ENCODE measurements at places on chromosomes 4 and X.

- DNase-seq: no peak
Measured at GRCh38 chrX:48971249-48972219, at the start of gene KCND1. TSS of gene KCND1 (minus strand) at chrX:48971844. CDS start at chrX:48970271, 1,573 bp downstream.

DNA sequence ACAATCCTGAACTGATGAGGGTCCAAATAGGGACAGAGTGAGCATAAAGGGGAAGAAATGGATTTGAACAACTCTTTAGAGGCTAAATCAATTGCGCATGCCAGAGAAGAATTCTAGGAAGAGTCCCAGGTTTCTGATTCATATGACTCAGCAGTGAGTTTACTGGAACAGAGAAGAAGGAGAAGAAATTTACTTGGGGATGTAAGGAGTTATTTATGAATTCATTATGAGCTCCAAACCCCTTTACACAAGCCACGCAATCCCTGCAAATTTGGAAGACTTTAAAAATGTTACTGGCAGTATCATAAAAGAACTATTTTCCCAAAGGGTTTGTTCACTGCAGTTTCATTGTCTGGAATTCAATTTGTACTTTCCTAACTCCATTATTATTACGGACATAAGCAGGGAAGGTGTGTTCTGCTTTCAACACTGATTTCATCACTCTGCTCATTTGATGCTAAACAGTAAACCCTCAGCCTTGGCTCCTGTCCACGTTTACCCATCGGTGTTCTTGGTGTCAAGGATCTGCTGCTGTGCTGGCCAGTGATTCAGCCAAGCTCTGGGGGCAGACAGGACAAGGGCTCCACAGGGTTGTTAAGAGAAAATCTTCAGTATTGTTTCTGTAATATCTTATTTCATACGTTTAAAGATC, 273.7 kb downstream of the HNRNPD start:
- DNase-seq: no peak

DNA sequence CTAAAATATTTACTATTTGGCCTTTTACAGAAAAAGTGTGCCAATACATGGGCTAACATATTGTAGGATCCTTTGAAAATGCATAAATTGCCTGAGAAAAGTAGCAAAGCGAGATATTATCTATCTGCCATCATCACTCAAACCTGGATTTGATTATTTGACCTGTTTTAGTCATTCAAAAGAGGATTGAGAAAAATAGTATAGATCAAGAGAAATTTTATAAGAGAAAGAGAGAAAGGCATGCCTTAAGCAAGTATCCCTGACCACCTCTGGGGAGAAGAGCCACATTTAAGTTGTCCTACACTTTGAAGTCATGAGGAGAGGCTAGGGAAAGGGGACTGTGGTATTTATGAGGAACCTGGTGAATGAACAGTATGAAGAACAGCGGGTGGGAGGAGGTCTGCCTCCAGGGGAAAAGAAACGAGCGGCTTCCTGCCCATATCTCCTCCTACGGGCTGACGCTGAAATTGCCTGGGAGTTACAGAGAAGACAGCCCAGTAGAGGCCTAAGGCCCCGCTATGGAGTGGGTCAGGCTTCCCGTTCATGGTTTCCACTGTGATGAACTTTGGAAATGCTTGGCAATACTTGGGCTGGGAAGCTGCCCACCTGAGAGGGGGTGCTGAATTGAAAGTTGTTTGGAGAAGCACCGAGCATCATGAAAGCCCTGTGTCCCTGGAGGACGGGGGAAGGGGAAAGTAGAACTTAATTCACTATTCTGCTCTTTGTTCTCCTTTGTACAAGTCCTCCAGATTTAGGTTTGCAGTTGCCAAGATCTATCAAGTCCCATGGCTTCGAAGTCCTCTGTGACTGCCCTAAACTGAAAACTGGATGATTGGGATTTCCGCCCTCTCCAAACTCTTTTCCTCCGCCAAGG, 106.9 kb upstream of the ACSL4 start:
- DNase-seq: no peak

- DNase-seq: no peak
Measured at GRCh38 chr4:145414841-145415240, 66.8 kb upstream of the SMAD1 start.

DNA sequence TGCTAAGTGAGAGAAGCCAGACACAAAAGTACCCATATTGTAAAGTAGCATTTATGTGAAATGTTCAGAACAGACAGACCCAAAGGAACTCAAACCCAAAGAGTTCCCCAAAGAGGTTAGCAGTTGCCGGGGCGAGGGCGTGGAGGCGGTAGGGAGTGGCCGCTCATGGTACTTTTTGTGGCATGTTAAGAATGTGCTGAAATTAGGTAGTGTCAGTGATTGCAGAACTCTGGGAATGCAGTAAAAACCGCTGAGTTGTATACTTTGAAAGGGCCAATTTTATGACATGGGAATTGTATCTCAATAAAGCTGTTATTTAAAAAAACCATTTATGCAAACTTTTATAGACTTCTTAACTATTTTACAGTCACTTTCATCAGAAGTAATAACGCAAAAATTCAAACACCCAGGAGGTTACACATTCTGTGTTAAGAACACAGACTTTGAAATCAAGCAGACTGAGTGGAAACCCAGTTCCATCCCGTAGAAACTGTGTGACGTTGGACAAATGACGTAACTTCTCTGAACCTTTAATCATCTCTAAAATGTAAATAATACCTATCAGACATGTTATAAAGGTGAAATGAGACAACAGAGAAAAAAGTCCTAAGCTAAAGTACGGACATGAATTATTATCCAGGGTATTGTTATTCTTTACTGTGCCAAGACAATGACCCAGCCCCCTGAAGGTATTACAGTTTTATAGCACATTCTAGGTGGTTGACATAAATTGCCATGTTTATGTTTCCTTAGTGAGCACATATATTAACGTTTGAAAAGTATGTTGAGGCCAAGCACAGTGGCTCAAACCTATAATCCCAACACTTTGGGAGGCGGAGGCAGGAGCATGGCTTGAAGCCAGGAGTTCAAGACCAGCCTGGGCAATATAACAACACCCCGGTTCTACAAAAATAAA, 19.7 kb downstream of the ZFP42 start:
- no peak for DNase-seq

DNA sequence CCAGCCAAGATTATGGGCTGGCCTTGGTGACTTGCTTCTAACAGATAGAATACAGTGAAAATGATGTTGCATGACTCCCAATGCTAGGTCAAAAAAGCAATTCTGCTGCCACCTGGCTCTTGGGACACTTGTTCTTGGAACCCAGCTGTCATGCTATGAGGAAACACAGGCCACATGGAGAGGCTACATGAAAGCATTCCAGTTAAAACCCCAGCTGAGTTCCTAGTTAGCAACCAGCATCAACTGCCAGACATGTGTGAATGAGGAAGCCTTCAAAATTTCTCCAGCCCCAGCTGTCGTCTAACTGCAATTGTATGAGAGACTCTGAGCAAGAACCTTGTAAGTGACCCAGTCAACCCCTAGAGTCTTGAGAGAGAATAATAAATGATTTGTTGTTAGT, 105.2 kb upstream of the FGF16 start:
- no peak for DNase-seq

- no peak for DNase-seq
Measured at GRCh38 chr4:90958256-90958895, 831.2 kb downstream of the CCSER1 start.

- no peak for DNase-seq
Measured at GRCh38 chr4:10200869-10201268, 84.3 kb upstream of the WDR1 start.

GRCh38 chr4:145870155-145871020, 68.2 kb downstream of the ZNF827 start:
- no peak for DNase-seq

- no peak for DNase-seq
Measured at GRCh38 chrX:3384327-3384726, 37.9 kb upstream of the MXRA5 start.

DNA sequence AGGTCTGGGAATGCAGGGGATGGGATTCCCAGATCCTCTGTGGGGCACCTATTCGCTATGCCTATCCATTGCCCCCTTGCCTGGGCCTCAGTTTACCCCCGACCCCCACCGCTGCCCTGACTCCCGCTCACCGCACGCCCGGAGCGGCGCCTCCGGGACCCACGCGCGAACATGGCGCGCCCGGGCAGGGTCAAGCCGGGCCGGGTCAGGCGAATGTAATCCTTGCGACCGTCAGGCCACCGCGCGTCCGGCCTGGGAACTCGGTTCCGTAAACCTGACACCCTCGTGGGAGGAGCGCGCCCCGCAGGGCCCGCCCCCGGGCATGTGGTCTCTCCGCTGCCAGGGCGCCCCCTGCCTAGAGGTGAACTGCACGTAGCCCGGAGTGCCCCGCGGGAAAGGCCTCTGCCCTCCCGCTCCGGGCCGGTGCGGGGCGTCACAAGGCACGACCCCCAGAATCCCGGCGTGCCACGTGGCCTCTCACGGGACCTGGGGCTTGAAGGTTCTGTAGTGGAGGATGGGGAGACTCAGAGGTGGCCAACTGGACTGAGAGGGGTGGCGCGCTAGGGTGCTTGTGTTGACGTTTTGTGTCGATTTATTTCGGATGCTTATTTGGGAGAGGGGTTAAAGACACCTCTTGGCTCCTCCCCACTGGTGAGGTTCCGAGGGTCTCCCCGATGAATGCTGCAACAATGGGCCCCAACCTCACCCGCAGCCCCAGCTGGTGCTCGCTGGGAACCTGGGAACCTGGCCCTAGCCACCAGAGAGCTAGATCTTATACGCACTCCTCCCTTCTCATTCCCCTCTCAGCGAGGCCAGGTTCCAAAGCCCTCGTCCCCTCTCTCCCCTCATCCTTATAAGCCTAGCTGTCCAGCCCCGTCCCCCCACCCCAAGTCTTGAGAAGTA, at the start of gene PRICKLE3:
Gene PRICKLE3, minus strand, starts transcription at position 249 of the 903 bp plus-strand sequence. Its CDS starts 76 bp downstream, at position 173.
- peak; percentile 69 for DNase-seq

DNA sequence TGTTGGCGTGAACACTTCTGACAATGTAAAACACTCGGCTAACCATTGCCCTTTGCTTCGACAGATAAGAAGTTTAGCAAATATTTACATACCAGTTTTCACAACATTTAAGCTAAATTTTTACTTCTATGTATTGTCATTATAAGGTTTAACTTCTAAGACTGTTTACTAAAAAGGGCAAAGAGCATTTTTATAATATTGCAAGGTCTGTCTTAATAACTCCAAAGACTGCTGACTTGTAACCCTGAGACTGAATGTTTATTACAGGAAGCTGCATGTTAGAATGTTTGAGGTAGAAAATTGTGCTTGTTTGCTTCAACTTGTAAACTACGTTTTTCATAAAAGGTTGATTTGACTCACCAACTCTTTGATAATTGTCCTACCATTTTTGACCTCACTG, 213.2 kb upstream of the RPS6KA3 start:
- no peak for DNase-seq

DNA sequence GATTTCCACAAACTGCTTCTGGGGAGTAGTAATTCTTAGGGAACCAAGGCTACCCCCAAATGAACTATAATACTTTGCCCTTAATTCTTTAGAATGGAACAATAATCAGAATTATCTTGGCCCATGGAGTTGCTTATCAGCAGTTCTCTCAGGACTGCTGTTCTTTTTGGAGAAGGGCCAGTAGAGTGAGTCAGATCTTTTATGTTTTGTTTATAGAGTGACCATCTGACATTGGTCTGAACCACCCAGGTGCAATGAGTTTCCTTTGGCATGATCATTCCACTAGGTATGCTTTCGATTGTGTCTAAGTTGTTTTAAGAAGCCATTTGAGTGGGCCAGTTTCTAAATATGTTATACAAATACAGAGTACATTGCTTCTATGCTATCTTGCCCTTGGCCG, 31.8 kb downstream of the PRRG1 start:
- DNase-seq: no peak

- DNase-seq: no peak
Measured at GRCh38 chrX:96438803-96439202, 245.8 kb upstream of the DIAPH2 start.

GRCh38 chr4:88415982-88416381, 37.3 kb downstream of the HERC6 start:
- no peak for DNase-seq

DNA sequence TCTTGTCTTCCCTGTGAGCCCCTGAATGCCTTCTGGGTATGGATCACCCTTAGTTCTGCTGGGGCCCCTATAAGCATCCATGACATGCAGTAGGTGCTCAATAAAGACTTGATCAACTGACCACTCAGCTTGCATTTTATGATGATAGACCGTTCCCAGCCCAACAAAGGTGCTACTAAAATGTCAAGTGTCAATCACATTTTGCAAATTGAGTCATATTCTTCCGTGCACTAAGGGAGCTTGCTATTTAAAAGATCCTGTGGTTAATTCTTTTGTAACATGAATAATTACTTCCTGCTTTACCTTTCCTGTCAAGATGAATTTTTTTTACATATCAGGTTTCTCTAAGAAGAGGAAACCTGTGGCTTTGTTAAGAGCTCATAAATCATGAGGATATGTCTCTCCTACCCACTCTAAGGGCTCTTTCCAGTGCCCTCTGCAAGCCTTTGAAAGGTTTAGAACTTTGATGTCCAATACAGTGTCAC, 47.6 kb downstream of the SH3KBP1 start:
- DNase-seq: peak; percentile 37

DNA sequence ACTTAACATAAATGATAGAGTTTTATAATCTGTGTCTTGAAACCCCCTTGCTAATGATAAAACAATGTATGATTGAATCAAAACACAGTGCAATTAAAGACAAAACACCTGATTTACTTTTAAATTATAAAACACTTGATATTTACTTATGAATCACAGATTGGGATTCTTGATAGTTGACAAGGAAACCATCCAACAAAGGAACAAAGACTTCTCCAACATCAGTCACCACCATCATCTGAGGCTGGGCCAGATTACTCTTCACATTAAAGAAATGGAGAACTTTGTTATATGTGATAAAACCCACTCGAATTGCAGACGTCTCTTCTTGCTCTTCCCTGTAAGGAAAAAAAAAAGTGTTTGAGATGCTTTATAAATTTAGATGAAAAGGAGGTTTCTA, 67.4 kb downstream of the METTL14 start:
- DNase-seq: no peak

- DNase-seq: no peak
Measured at GRCh38 chr4:56892691-56893090, 15.0 kb upstream of the REST start.

GRCh38 chr4:107714256-107714655, 5.8 kb downstream of the PAPSS1 start:
- DNase-seq: no peak

GRCh38 chr4:25172961-25173915, 13.0 kb upstream of the SEPSECS start:
- DNase-seq: no peak
